Naive B cell (primary cell): ENCODE measurements at places on chromosomes 1 and 21.

DNA sequence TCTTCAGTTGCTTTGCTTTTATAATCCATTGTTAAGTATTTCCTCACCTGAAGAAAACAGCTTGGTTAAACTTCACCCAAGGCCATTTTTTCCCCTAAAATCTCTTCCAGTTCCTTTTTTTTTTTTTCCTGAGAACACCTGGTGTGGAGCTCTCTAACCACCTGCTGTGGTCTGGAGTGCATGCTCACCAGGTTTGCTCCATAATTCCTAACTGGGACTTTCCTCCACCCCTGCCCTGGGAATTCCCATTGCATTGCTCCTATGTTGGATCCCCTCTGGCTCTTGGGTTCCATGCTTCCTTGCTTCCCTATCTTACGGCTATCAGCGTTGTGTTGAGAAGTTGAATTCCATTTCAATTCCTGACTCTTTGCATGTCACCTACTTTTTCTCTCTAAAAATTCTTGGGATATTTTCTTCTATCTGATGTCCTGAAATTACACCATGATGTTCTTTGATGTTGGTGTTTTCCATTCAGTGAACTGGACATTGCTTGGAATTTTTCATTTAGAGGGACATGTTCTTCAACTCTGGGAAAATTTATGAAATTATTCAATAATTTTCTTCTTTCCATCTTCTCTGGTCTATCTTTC is 19.6 kb upstream of the DYRK1A start:
- no peak for DNase-seq

- DNase-seq: no peak
Observed at GRCh38 chr1:150273311-150273710, 721 bp downstream of the C1orf54 start.

GRCh38 chr1:239897458-239897857 is 194.2 kb upstream of the FMN2 start:
- no peak for DNase-seq

DNA sequence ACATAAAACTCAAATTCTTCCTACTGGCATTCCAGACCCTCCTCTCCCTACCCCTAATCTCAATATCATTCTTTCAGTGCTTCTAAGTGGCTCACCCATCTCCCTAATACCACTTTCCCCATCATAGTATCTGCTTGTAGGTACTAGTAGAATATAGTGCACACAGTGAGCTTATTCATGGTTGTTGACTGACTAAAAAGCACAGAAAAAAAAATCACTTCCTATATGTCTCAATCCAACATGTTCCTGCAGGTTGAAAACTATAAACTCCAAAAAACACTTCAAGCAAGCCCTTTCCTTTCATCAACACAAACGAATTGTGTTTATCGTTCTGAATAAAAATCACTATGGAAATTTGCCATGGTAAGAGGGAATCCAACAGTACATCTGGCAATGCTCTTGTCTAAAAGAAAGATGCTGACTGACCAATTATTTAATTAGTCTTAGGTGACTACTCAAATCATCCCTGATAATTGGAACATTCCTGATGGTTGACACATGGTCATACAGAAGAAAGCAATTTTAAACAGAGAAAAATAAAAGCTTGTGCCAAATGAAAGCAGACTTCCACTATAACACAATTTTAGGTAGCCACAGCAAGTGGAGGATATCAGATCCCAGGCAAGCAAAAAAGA is 87.1 kb downstream of the NDUFS5 start:
- DNase-seq: no peak

DNA sequence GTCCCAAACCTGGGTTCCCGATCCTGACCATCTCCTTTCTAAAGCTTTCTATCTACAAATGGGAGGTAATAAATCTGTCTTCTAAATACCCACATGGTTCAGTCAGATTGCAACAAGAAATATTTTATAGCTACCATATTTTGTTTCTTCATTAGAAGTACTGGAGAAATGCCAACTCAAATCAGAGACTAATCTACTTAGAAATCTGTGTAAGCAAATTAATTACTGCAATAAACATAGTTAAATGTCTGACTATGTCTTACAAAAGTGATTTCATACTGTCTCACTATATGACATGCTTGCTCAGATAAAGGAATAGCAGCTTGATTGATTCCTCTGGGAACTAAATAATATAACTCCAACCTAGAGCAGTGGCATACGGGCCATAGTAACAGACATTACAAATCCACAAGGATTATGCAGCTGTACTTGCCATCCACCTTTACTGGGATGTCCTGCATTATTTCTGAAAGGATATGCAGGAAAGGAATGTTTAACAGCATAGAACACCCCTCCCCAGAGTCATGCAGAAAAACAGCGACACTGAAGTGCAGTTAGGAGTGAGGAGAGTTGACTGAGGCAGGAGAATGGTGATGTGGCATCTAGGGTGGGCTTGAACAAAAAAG is 80.3 kb downstream of the PCNX2 start:
- no peak for DNase-seq

- no peak for DNase-seq
Observed at GRCh38 chr1:32470431-32470830, 5.6 kb downstream of the ZBTB8B start.

- DNase-seq: no peak
Observed at GRCh38 chr1:42037161-42037560, 116.0 kb upstream of the GUCA2B start.

DNA sequence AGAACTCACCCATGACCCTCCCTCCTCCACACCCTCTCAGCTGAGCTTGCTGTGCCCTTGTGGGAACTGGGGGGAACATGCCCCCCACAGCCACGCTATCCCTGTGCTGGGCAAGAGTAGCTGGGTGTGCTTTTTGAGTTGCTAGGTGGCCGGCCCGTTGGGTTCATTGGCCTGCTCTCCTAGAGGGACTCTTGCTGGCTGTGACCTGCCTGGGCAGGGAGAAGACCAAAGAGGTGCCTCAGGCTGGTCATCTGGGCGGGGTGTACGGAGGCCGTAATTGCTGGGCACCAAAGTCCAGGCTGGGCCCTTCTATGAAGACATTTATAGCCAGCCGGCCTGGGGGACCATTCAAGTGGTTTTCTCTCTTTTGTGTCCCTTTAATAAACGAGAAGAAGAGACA is 138.3 kb upstream of the ZBTB40 start:
- DNase-seq: no peak

GRCh38 chr1:94463056-94463764 is 45.0 kb downstream of the ABCD3 start:
- no peak for DNase-seq

- no peak for DNase-seq
Observed at GRCh38 chr1:110070671-110071242, at the start of gene ALX3. Gene ALX3 (minus strand): TSS chr1:110070672. CDS start chr1:110070612, 60 bp downstream.

DNA sequence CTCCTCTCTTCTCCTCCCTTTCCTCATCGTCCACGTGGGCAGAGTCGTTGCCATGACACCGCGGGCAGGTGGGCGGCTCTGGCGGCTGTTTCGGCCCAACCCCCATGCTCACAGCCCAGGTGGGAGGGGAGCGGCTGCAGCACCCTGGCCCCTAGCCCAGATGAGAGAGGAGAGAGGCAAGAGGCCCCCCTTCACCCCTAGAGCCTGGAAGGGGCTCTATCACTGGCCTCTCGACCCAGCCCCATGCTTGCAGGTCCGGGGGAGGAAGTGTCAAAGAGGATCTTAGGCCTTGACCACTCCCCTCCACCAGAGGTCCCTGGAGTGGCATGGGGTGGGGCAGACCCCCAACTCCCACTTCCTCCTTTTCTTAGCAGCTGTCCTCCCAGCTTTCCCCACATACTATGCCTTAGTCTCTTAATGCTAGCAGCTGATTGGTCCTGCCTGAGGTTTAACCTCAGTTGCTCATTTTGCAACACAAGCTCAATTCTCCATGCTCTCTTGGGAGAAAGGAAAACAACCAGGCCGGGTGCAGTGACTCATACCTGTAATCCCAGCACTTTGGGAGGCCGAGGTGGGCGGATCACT is 10.4 kb downstream of the DLGAP3 start:
- peak; percentile 28 for DNase-seq

GRCh38 chr21:27251752-27252151 is 284.9 kb upstream of the ADAMTS5 start:
- DNase-seq: no peak

- no peak for DNase-seq
Observed at GRCh38 chr1:89363196-89363595, 663 bp upstream of the GBP6 start.

DNA sequence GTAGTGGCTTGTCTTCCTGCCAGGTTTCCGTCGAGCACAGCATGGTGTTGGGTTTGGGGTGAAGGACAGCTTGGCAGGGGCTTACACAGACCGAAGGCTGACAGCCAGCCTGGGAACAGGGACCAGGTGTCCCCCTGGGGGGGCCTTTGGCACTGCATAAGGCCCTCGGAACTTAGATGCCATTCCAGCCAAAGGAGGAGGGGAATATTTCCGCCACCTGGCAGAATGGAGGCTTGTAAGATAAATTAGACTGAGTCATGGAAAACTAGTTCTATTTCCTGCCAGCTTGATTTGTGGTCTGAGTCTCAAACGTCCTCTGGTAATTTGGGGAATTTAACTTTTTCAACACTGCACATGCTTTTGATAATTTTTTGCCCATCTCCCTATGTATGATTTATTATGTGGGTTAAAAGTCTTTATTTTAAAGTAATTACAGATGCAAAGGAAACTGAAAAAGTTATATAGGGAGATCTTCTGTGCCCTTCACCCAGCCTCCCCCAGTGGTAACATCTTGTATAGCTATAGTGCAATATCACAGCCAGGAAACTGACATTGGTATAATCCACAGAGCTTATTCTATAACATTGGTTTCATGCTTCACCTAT is 11.5 kb upstream of the TMEM51 start:
- DNase-seq: no peak

DNA sequence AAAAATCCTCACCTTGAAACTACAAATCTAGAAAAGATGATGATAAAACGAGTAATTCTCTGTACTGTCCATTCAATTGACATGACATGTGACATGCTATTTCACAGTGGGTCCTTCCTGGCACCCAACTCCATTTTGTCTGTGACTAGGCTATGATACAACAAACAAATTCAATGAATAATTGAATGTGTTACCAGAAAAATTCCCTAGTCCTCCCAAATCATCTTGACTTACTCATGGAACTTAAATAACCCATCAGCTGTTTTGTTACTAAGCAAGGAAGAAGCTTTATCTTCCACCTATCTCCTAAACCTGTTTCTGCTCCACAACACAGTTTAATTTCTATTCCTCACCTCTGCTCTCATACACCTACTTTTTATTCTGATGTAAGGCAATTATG is 30.4 kb downstream of the B3GALNT2 start:
- no peak for DNase-seq

DNA sequence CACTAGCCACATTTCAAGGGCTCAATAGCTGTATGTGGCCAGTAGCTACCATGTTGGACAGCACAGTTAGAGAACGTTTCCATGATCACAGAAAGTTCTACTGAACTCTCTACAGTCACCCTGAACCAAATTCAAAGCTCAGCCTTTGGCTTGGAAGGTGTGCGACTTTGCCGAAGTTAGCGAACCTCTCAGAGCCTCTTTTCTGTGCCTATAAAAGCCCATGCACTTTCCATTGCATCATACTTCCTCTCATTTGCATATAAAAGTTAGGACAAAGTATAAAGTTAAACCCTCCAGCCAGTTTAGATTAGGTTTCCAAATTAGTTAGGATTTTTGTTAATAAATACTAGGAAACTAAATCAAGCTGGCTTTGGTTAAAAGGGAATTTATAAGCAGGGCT is 4.7 kb upstream of the SLC1A7 start:
- no peak for DNase-seq

DNA sequence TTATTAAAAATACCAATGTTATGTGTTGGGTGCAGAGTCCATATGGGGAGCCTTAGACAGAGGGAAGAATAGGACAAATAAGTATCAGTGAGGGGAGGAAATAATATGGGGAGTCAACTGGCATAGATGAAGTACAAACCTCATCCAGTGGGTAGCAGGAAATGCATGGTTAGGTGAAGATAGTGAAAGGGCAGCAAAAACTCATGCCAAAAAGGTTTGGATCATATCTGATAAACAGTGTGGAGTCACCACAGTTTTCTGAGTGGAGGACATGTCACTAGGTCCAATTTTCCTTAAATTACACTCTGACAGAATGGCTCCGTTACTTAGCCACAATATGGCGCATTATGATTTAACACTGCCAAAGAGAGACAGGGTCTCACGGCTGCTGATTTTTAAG is 10.3 kb downstream of the DUSP23 start:
- no peak for DNase-seq

DNA sequence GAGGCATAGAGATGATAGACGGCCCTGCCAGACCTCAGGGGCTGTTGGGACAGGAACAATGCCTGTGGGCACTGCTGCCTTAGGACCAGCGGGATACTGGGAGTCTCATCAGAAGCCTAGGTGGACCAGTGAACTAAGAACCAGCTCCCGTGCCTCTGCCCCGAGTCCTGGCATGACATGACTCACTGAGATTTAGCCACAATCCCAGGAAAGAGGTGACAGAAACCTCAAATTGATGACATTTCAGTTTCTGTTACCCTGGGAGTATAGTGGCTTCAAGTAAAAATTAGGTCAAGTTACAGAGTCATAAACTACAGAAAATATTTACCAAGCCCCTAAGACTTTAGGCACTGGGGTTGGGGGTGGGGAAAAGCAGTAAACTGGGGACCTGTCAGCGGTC is 74.6 kb upstream of the GADD45A start:
- no peak for DNase-seq

DNA sequence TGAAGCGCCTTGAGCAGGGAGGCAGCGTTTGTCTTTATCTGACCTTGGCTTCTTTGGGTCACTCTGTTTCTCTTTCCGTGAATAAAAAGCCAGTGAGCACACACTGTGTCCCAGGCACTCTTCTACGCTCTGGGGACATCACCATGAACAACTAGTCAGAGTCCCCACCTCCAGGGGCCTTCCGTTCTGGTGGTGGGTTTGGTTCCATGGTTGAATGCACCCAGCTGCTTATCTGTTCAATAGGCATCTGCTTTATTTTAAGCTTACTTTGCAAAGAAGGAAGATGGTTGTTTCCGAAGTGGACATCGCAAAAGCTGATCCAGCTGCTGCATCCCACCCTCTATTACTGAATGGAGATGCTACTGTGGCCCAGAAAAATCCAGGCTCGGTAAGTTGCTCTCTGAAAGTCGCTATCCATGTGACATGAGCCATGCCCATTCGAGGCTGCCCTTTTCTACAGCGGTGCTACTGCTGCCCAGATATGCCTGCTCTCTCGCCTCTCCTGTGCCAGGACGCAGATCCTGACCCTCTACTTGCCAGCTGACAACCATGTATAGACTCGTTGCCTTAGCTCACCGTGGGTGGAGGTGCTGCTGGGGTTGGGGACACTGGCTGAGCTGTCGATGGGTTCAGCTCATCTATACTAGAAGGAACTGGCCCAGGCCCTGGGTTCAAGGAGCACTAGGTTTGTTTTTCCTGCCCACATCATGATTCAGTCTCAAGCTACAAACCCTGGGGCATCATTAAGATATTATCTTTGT is 5.9 kb downstream of the MX1 start:
- peak; percentile 66 for DNase-seq

GRCh38 chr21:26790296-26790695 is 54.9 kb downstream of the ADAMTS1 start:
- no peak for DNase-seq

GRCh38 chr1:172745014-172745413 is 86.1 kb downstream of the FASLG start:
- DNase-seq: peak; percentile 62

DNA sequence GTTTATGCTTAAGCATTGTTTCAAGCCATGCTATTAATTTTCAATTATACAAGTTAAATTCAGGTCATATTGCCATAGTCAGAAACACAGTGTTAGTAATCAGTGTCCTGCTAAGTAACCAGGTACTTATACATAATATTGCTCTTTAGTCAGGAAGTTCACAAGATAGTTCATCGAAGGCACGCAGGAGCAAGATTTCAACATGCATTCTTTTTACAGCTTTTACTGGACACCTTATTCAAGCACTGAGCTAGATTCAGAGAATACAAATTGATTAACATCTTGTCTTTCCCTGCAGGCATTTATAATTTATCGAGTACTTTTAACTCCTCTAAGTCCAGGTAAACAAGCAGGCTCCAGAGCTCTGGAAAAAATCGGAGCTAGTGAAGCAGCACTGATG is 202.3 kb upstream of the BRINP3 start:
- no peak for DNase-seq
